ENCODE measurements at places on chromosomes 1 and 21.

- DNase-seq: no peak
Observed at GRCh38 chr1:65398083-65398482, 22.4 kb upstream of the LEPR start.

DNA sequence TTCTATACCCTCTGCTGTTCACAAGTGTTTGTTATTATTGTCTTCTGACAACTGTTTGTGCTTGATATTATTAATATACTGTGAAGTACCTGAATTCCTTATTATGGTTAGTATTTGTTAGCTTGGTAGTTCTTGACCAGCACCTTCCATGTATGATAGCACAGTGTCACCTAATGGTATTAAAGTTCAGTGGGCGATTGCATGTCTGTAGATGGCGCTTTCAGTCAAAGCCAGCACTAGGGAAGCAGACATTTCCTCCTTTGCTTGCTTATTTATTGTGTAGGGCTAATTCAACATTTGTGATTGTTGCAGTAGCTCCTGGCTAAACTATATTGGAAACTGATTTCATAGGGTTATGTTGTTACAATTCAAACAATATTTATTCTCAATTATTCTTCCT lies 218.0 kb downstream of the ZP4 start:
- DNase-seq: peak; percentile 2

DNA sequence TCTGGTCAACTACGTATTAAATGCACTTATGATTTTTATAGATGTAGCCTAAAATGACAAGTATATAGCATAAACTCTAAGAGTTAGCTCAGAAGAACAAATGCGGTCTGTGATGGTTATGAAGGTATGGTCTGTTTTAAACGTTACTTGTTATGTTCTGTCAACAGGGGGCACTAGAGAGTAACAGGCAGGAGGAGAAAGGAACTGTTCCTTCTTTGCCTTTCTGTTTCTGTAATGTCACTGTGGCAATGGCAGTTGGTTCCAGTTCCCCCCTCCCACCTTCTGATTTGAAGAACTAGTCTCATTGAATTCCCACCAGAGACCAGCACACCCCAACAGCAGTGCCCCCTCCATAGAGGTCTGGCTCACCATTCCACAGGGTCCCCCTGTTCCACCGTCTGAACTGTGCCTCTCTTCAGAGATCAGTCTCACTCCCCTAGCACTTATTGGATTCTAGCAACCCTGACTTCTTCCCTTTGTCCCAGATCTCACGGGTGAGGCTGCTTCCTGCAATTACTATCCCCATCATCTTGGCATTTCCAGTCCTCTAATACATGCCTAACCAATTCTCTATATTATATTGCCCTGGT lies 14.0 kb downstream of the KRTAP24-1 start:
- DNase-seq: peak; percentile 7

GRCh38 chr1:24694380-24694843 lies 50.8 kb upstream of the CLIC4 start:
- DNase-seq: peak; percentile 77

DNA sequence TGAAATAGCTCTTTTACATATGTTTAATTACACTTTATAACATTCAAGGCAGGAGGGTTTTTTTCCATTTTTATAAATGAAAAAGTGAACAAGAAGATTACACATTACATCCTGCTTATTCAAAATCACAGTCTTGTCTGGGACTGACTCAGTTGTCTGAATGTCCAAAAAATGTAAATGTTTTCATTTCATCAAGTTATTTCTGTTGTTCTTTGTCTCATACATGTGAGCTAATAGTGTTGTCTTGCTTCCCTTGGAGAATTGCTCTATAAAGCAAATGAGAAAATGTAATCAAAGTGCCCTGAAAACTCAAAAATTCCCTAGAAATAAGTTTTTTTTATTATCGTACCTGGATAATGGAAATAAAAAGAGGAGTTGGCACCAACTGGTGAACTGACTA lies 242.9 kb downstream of the GRIK1 start:
- no peak for DNase-seq

DNA sequence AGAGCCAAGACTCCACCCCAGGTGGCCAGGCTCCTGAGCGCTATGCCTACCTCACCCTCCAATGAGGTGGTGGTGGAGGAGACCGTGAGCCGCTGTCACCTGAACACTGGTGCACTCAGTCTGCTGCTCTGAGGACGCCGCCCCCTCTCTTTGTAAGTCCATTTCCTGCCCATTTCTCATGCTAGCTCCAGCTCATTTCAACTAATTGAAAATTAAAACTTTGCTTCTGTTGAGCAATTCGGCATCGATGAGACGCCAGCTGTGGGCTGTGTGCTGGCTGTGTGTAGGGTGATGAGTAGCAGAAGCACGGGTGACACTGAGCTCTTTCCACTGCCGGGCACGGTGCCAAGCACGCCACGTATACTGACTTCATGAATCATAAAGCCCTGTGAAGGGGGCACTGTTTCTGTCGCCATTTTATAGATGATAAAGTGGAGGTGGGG lies 11.2 kb downstream of the TNFRSF1B start:
- DNase-seq: no peak

Data from hematopoietic multipotent progenitor cell treated with erythropoietin and hydrocortisone succinate and interleukin-3 and kit ligand, for 8 days (in vitro differentiated cells).